ENCODE measurements at places on chromosomes 2 and 18.

- DNase-seq = no peak
Measured at GRCh38 chr2:65397122-65397521, 35.3 kb downstream of the SPRED2 start.

- no peak for DNase-seq
Measured at GRCh38 chr2:25270061-25270460, 71.7 kb downstream of the DNMT3A start.

DNA sequence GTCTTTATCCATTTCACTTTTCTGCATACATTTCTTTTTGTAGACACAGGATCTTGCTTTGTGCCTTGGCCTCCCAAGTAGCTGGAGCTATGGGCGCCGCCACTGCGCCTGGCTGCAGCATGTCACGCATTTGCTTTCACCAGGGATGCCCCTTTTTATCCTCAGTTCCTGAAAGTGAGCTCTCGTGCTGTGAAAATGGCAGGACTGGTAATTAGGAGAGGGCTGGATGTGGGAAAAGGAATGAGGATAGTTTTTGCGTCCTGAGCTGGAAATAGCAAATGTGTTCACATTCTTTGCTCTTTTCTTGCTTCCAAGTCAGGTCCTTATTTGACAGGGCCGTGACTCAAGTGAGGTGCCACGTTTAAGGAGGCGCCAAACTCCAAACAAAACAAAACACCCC, 104.6 kb downstream of the LDLRAD4 start:
- DNase-seq = no peak

DNA sequence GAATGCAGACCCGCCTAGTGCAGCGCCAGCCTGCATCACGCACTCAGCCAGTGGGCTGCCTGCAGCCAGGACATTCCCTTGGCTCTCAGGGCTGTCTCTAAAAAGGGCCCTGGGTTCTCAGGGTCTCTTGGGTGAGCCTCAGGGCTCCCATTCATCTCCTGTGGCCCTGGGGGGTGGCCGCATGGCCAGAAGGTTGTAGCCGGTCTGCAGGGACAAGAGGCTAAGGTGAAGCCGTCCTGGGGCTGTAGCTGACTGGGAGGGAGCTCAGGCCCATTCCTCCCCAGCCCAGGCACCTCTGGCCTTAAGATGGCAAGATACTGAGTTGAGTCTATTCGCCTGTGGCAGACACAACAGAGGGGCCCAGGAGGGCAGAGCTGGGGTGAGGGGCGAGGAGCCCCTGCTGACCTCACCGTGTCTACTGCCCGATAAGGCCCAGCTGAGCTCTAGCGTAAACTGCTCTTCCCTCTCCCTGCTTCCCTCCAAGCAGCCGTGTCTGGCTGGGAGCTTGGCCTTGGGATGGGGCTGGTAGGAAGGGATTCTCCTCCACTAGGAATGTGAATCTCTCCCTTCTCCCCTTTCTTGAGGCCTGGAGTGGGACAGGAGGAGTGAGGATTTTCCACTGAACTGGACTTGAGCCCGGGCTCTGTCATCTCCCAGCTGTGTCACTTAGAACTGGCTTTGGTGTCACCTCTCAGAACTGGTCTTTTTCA, 37.9 kb downstream of the INHBB start:
- DNase-seq = no peak

DNA sequence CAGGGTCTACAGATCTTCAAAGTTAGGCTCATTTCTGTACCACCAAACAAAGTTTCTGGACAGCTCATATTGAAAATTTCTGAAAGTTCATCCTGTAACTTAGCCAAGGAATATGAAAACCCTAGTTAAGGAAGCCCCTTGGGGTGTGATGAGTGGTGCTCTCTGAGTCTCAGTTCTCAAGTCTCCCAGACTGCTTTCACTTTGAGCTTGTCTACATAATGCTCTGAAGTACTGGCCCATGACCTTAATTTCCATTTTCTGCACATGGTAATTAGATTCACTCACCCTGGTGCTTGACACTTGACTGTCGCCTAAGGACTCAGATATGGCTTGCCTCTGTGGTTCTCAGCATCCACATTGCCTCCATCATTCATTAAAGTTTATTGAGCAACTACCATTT, 51.7 kb upstream of the SATB2 start:
- DNase-seq = no peak

Data from NCI-H2171 (cell line).